ENCODE measurements at places on chromosomes 4 and X.

DNA sequence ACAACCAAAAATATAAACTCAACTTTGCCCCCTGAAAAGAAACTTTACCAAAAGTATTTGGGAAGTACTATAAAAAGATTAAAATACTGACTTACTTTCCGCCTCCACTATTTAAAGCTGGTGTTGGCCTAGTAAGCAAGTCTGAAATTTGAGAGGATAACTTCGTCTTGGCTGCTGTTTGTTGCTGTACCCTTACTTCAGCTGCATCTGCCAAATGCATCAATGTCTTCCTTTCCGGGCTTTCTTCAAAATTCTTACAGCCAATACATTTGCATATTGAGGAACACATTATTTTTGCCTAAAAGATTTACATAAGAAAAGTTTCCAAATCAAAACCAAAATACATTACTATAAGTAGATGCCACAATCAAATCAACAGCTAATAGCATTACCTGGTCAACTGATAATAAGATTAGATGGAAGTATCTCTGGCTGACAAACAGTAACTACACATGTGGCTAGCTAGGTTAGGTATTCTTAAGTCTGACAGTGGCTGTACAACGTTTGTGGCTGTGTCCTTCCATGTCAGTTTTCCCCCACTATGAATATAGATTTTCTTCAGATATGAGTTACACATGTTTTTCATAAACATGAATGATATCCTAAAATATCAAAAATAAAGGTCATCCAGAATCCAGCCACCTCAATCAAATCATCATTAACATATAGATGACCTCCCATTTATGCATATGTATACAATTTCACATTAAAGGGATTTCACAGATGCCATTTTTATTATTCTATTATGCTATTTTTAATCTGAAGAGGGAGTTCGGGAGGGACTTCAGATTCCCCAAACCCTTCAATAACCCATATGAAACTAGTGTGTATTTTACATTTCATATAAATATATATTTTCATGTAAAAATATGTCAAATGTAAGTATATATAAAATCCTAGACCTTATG is 30.6 kb downstream of the THAP9 start:
- no peak for ATAC-seq

DNA sequence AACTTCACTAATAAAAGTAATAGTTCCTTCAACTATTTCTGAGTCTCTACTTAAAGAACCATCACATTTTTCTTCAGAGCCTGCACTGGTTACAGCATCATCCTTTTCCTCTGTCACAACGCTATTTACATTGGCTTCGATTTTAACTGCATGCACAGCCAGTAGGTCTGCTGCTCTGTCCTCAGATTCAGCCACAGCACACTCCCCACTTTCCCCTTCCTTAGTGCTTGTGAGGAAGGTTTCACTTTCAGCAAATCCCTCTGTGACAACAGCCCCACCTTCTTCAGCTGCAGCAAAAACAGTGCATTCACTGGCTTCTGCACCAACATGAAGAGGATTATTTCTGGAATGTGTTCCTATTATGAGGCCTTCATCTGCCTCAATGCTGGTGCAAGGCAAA is 25.7 kb downstream of the BOD1L1 start:
- no peak for ATAC-seq

DNA sequence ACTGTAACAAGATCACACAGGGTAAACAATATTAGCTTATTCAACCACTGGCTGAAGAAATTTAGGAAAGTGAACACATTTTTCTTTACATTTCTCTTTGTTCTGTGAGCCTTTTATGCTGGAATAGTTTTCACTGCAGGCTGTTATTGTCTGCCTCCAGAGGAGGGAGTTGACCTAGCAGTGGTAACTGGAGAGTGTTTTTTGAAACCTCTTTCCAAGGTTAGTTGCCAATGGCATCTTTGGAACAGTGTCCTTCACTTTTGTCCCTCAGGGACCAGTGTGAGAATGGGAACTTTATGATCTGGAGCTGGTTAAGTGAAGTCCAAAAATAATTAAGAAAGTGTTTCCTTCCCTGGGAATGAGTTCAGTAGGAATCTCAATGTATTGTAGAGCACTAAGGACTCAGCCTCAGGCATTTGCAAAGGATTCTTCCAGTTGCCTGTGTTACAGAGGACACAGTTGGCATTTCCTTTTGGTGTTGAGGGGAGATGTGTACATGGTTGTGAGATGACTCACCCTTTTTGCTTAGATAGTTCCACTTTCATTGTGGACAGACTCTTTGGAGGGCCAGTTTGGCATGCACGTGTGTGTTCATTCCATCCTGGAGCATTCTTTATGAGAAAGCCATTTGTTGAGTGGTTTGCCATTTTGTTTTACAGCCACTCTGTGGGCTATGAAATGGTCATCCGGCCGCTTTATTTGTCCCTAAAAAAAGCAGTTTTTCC is 61.3 kb downstream of the AR start:
- ATAC-seq = peak; percentile 31

DNA sequence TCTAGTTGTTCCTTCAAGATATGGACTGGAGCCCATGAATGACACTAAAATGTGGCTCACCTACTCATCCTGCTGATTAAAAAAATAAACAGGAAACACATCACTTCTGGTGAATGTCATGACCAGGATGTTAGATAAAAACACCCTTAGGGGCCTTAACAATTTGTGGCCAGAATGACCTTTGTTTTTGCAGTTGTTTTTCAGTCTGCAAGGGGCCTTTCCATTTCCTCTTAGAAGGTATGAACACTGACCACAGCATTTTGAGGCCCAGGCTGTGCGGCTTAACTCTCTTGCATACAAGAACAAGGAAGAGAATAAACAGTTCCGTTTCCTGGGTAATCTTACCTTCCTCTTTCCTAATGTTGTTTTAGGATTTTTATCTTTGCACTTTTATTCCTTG is 113.2 kb downstream of the IL1RAPL2 start:
- no peak for ATAC-seq

DNA sequence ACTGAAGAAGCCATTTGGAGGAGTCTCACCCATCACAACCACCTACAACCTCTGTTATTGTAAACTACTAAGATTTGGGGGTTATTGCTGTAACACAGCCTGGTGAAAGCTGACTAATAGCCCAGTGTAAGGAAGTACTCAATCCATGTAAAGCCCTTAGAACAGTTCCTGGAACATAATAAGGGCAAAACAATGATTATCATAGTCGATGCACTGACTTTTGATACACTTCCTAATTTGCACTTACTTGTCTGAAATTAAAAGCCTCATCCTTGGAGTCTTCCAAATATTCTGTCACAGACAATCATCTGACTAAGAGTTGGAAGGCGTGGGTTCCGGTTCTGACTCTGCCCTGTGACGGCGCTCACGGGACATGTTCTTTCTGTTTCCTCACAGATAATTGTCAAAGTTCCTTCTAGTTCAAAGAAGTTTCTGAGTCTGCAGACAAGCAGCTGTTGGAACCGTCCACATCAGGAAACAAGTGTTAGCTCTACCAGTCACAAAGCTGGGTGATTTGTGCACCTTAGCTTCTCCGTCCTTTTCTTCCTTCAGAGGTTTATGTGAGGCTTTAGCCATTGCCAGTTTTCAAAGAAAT is 33.4 kb upstream of the RASGEF1B start:
- ATAC-seq = peak; percentile 77

- ATAC-seq = no peak
Observed at GRCh38 chr4:67554096-67554495, 4.4 kb upstream of the STAP1 start.

- no peak for ATAC-seq
Observed at GRCh38 chr4:7649741-7650531, 215.2 kb upstream of the PSAPL1 start.

GRCh38 chrX:31213941-31214340 is 142.1 kb upstream of the FTHL17 start:
- ATAC-seq = no peak

- peak; percentile 86 for ATAC-seq
Observed at GRCh38 chr4:81565142-81565870, 93.6 kb upstream of the RASGEF1B start.

DNA sequence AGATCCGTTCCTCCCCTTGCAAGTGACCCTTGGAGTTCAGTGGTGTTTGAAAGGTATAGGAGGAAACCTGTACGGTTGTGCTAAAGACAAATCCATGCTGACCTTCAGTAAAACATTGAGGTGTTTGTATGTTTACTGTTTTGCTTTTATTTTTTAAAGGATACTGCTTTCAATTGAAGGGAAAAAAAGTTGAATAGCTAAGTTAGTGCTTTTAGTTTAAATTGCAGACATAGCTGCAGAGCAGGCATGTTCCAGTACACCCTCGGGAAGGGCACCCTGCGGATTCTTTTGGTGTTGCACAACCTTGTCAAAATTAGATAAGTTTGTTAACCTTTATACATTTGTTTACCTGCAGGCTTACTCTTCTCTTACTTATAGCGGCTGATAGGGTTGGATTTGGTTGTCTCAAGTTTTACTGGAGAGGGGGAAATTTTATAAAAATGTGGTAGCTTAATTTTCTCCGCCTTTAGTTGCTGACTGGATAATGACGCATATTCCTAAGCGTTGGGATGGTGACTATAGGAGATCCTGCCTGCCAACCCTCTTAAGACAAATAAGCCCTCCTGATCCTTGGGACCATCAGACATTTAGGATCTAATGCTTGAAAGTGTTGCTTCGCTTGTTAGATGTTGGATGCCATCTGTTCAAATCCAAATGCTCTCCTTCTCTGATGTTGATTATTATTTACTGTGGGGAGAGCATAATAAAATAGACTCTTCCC is 2.0 kb downstream of the RAPGEF2 start:
- ATAC-seq = no peak

DNA sequence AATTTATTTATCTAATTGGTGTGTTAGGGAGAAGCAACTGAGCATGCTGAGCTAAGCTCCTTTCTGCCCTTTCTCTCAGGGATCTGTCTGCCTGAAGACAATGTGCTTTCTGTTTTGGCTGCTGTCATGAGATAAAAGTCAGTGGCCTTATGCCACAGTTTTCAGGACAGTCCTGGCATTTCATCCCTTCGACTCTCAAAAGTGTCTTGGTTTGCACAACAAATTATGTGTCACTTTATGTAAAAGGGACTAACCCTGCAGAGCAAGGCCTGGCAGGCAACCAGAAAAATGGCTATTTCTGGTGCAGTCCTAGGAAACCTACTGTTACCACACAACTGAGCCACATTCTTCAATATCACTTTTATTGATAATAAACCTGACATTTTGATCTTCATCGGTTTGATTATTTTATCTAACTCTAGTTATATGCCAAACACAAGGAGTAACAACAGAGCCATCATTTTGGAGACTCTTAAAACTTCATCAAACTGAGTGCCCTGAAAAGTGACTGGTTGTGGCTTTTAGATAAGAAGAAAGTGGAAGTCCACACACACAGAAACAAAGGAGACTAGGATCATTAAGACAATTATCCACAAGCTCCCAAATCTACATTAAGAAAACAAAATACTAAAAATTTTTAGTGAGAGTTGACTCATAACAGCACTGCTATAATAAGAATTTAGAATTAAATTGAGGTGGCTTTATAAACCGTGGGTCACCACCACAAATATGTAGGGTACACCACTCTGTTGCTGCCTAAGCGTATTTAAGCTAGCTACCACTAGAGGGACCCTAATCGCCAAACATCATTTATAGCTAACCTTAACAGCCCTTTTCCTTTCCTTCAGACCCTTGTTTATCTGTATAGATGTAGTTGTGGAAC is 95.9 kb upstream of the PTPN13 start:
- ATAC-seq = peak; percentile 50

DNA sequence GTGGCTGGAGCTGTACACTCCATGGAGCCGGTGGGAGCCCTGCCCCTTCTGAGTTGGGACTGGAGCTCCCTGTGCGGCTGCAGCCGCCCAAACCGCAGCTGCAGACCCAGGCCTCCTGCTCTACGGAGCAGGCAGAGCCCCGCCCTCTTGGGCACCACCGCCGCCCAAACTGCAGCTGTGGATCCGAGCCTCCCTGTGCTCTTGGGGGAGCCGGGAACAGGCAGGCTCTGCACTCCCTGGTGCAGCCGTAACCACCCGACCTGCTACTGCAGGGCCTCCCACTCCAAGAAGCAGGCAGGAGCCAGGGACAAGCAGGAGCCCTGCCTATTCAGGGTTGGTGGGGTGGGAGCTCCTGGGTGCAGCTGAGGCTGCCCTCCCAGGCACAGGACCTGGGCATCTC is 237.5 kb upstream of the ATP6AP2 start:
- no peak for ATAC-seq

Data from gastroesophageal sphincter (tissue), 4 donors.